ENCODE measurements at places on chromosomes 4 and X.

GRCh38 chr4:112968451-112969159, 80.8 kb upstream of the ANK2 start:
- no peak for DNase-seq

DNA sequence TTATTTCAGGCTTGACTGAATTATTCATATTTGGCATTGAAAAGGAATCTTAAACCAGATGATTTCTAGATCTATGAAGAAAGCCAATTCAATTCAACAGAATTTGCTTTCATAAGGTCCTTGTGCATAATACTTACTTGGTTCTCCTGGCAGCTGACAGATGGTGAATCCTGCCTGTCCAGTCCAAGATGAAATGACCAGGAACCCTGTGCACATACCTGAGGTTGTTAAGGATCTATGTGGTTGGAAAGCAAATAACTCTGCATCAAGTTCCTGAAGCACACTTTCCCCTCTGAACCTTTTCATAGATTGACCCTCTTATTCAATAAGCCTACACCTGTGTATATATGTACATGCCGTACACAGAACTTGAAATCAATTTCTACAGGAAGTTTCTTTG, 562.7 kb downstream of the PPARGC1A start:
- DNase-seq, result no peak

- DNase-seq, result peak; percentile 71
These were observed 5.6 kb downstream of the SORCS2 start for GRCh38 chr4:7197910-7198309.

DNA sequence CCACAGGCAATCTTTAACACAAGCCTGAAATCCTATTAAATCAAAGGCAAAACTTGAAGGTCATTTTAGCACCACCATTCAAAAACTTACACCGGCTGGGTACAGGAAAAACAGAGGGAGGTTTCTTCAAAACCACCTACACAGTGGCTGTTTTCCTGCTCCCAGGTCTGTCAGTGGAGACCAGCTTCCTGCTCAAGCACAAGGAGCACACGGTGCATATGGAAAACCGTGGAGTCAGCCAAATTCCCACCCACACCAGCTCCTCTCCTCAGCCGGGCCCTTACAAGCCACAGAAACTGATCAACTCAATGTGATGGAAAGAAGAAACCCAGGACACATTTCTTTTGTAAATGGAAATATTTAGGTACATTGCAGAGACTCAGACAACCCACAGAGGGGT, 14.3 kb upstream of the FAM241A start:
- no peak for DNase-seq

DNA sequence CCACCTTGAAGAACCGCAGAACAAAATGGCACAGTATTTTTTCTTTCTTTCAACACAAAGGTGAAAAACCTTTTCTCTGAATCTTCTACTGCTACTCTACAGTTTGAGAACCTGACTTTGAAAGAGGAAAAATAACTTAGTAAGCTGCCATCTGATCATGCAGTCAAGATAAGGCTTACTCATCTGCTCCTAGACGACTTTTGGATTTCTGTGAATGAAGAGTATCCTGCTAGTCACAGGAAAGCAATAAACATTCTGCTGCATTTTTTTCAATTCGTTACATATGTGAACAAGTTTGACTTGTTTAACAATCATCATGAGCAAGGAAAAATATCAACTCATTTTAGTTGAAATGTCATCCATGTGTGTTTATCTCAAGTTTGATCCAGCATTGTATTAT, 25.2 kb downstream of the TIGD2 start:
- no peak for DNase-seq

DNA sequence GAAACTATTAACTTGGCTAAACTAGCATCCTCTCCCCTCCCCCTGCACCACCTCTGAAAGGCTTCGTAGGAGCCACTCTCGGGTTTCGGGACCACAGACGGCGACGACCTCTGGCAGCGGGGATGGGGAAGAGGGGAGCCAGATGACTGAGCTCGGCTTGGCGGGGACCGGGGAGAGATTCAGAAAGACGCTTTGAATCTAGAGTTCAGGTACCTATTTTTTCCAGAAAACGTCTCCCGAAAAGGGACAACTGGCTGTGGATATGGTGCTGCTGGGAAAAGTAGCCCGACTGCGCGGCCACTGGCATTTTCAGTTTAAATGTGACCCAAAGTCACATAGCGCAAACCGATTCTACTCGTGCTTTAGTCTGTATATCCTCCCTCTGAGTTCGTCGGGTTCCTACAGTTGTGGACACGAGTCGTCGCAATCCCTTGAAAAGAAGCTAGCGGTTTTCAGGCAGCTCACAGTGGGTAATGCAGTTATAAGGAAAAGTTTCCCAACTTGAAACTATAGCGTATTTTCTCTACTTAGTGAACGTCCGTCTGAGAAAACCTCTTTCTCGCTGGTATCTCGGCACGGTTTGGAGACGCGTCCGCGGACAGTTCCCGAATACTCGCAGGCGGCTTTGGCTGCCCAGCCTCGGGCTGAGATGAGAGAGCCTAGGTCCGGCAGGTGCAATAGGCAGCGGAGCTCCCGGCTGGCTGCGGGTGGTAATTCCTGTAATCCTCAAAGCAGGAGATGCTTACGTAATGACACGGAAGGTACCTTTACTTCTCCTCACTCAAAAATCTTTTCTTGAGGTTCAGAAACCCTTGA, 1.3 kb downstream of the PARM1 start:
- peak; percentile 81 for DNase-seq

DNA sequence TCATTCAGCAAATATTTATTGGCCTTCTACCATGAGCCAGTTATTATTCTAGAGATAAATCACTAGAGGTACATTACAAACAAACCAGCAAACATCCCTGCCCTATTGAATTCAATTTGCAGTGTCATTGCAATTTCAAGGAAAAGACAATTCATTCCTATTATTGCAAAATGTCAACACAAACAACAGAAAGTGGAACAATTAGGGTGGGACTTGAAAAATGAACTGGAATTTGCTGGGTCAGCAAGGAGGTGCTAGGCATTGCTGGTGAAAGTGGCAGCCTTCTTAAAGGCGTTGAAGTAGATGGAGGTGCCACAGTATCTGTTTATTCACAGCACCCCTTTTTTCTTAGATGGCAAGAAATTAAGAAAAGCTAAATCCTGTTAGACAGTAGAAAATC, 224.0 kb upstream of the BMP3 start:
- no peak for DNase-seq

Measured in posterior vena cava (tissue), 2 donors.